ELF-1 (cell line): ENCODE measurements at places on chromosomes 12 and 14.
A peak's percentile ranks its signal among the peaks of the same experiment; 100 is the strongest.

DNA sequence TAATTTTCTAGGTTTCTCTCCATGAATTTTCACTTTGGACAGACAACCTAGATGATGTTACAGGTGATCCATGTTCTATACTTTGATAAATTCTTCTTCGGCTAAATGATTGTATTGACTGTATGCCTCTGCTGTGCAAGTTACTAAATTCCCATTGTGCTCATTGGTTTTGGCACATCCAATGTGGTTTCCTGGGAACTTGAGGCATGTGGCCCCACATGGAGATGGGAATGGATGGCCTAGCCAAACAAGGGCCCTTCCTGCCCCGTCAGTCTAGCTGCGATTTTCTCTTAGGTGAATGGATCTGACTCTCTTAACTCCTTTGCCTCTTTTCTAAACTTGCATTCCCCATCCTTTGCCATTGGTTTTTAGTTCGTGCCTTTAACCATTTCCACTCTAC, 186.2 kb downstream of the PELI2 start:
- DNase-seq = no peak

- no peak for DNase-seq
These were observed 105.2 kb downstream of the RFLNA start for GRCh38 chr12:124400124-124400523.

- DNase-seq = no peak
These were observed 243.8 kb upstream of the PWP1 start for GRCh38 chr12:107441665-107442300.

DNA sequence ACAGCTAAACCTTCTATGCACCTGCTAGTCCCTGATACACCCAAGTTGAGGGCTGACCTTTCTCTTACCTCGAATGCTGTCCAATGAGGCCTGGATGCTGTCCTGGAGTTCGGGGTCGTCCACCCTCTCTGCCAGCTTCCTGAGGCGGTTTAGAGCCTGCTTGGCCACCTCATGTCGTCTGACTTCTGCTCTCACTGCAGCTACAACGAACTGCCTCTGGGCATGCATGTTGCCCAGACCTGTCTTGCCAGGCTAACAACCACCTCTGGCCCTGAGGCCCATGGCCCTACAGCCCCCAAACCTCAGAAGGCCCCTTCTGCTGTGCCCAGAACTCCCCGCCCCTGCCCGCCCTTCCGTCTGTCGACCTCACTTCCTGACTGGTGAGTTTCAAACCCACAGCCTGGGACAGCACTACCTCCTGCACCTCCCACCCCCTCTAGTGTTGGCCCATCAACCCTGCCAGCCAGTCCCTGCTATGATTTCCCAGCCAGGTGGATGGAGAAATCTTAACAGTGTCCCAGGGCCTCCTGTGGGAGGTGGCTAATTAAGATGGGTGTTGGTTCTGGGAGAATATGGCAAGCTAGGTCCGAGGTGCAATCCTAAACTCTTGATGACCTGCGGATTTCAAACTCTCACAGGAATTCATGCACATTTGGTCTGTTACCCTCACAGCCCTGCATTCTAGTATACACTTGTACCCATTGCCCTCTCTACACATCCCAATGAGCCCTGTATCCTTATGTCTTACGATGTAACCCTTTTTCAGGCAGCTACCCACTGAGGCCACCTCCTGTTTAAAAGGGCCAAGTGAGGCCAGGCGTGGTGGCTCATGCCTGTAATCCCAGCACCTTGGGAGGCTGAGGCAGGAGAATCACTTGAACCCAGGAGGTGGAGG, 2.7 kb upstream of the TSPAN31 start:
- DNase-seq = peak; percentile 55

DNA sequence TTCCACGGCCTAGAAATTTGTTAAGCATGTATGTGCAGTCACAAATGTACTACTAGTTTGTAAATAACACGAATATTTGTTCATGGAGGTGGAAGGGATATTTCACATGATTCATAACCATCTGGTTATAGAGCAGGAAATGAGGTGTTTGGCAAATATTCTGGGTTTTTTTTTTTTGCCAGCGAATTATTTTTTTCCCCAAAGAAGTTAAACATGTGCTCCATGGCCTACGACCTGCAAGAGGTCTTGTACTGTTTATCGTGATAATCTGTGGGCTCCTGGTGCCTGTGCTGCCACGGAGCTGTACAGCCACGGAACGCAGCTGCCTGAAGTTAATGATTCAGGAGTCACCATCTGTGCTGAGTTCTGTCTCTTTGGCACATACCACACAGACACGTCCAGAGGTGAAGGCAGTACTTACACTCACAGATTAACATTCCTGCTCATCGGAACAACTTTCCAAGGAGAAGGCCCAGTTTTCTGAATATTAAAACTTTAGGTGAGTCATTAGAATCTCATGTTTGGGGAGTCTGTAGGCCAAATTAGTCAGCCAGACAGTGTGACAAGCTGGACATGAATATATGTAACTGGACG, 156.3 kb downstream of the TMX1 start:
- no peak for DNase-seq

DNA sequence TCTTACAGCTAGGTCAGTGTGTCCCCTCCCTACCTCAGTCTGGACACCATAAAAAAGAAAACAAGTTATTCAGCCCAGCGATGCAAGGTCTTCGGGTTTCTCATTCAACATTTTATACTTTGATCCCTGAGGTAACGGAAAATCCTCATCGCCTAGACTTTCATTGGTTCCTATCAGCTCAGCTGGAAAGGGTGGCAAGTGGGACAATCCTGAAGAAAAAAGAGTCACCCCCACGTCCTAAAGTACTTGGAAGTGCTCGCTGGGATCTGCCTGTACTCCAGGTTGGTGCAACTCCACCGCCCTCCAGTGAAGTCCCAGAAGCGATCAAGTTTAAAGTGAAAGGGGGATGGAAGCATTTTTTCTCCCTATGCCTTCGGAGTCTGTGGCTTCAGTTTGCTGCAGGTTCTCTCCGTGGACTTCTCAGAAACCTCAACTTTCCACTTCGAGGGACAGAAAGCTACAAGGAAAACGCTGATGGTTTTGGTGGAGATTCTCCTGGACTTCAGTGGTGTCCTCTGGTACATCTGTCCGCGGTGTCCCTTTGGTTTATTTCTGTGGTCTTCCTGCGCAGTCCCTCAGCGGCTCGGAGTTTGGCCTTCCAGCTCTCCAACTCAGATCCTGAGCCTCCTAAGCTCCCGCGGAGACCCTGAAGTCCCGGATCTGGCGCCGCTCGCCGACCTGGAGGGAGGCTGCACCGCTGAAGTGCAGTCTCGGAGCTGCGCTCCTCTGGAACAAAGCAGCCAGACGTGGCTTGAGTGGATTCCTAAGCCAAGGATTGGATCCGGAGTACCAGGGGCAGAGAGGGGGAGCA, 1.8 kb upstream of the LRFN5 start:
- DNase-seq = peak; percentile 92

DNA sequence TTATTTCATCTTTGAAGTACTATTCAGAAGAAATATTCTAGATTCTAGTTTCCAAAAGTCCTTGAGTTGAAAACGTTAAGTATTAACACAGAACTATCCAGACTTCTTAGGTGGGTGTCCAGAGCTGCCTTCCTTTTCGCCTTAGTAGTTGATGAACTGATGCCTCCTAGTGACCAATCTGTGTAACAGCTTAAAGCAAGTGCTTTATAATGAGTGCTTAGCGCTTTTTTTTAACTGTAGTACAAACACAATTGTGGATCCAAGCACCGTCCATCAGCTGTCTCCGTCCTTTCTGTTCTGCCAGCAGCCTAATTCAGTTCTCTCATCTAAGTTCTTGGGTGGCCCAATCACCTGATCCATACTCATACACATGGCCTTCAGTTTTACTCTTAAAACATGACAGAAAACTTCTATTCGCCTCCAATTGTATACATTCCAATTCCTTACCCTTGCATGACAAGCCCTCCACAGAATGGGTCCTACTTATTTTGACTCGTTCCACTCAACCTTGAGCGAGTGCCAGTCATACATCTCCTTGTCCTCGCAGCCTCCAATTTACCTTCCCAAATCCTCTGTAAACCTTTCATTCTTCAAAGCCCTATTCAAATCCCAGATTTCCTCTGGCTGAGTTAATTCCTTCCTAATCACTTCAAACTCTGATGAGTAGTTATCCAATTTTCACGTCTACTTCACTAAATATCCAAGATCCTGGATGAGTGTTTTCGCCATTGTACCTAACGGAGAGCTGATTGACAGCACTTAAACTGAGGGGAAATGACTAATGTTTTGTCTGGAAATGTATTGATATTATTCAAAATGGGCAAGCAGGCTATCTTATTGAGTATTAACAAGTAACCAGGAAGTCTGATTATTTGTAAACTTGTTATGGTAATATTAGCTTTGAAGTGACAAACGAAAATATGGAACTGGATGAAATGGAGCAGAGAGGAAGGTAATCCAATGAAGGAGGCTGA, 5.8 kb upstream of the PHLDA1 start:
- DNase-seq = peak; percentile 59

DNA sequence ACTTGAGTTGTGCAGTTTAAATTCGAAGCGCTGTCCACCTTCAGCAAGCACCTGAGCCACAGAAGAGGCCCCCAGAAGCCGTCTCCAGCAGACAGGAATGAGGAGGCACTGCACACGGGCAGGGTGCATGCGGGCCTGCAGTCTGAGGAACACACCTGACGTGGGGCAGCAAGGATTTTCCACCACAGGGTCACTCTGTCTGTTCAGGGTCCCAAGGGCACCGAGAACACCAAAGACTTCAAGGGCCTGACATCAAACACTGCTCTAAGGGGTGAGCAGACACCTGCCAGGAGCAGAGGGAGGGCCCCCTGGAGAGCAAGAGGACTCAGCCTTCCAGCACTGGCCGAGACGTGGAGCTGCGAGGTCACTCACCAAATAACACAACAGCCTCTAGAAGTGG, 99.7 kb upstream of the C14orf180 start:
- DNase-seq = no peak

DNA sequence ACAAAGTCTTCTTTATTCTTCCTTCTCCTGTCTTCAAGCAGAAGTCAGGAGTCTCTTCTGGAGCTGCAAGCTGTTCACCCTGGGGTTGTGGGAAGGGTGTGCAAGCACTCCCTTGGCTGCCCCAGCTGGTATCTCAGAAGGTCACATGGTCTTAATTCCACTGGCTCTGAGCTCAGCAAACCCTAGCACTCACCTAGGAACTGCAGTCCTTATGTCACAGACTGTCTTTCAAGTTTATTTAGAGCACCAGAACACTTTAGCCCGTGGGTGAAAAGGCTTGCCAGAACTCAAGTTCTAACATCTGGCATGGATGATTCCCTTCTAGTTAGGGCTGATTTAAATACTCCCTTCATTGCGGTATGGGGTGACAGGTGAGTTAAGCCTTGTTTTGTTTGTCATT, 379.0 kb downstream of the CCER1 start:
- no peak for DNase-seq

DNA sequence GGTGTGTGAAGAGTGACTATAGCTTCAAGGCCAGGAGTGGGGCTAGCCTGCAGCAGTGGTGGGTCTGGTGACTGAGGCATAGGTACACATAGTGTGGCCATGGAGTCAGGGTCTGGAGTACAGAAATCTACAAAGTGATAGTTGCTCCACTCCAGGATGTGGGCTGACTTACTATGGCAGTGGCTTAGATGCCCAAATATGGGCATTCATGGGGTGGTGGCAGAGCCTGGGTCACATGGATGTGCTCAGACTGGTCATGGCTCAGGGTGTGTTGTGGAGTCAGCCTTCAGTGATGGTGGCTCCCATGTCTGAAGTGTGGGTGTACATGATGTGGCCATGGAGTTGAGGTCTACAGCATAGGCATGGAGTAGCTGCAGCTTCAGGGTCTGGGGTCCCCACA, 27.3 kb downstream of the CLEC6A start:
- DNase-seq = no peak

DNA sequence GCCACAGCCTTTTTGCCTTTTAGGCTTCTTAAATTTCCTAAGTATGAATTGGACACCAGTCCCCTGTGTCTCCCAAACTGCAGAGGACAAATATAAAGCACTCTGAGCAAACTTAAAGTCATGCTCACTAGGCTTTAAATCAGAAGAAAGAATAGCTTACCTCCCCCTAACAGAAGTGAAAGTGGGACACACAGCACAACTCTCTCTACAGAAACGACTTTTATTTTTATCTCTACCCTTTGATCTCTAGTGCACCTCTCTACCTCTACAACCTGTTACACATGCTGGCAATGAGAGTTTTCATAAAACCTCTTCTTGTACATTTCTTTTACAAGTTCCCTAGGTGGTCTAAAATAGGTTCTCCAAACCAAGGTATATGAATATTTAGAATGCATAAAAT, 19.7 kb downstream of the IAPP start:
- no peak for DNase-seq

DNA sequence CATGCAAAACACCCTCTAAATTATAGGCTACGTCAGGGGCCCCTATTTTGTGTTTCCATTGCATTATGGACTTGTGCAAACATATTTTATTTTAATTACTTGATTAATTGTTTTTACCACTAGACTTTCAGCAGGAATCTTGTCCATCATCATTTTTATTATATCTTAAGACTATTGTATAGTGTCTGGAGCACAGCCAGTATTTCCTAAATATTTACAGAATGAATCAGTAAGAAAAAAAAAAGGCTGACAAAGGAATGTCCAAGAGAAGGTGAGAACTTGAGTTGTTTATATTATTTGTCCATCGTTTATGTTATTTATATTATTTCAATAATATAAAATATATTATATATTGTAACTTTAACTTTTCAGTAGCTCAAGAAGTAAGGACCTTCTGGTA, 664.7 kb downstream of the SLC6A15 start:
- DNase-seq = no peak

DNA sequence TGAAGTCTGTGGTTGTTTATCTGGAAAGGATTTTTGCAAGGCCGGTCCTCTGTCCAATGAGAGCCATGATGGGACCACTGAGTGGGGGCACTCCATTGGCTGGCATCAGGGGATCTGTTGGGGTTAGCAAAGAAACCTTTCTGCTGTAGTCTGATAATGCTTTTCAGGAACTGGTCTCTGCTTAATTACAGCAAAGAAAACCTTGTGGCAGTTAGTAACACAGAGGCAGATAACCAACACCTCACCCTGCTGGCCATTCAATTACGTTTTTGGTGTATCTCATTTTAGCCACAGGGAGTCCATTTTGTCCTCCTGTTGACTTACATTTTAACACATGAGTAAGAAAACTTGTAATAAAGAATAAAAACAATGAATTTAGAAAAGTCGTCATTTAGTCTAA, 629.3 kb upstream of the MDGA2 start:
- peak; percentile 3 for DNase-seq

DNA sequence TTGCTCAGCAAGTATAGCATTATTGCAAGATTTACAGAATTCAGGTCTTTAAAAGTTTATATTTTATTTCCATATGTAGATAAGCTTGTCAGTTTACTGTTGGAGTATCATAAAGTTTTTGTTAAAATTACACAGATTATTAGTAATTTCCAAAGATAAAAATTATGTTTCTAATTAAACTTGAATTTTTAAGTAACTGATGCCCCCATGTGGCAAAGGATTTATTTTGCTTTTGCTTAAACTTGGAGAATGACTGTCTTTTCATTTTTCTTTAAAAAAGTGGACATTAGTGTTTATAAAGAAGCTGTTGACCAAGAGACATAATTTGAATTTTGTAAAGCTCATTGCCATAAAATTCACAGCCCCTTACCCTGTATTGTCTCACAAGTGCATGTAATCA, 45.8 kb downstream of the ETNK1 start:
- DNase-seq = no peak
